Bladder microvascular endothelial cell (primary cell): ENCODE measurements at places on chromosomes 2 and 18. TPM values are rescaled to one million over a fixed set of nuclear protein-coding genes. Genes with fewer than 3 reads are reported as not detected.

The VAPA gene
- 109 and 226 TPM in 2 replicates for total RNA-seq

The CHRNG gene
- not detected in 2 replicates for total RNA-seq

The KCNS3 gene
- 0.31 and 0.65 TPM in 2 replicates for total RNA-seq

The UBE2F gene
- 28.3 and 38.3 TPM in 2 replicates for total RNA-seq

The PUM2 gene
- total RNA-seq, result 27.5 and 81.9 TPM in 2 replicates

The LAMA3 gene
- 12.6 TPM in 2 replicates for total RNA-seq

The C2orf66 gene
- total RNA-seq, result 0.06 TPM in 1 of 2 replicates, not detected in the other

The ERFE gene
- total RNA-seq, result 0.19 and 0.65 TPM in 2 replicates

The NAT8 gene
- total RNA-seq, result not detected in 2 replicates

The RUFY4 gene
- total RNA-seq, result not detected in 2 replicates

The DIPK1C gene
- total RNA-seq, result not detected in 2 replicates

The SERPINB5 gene
- total RNA-seq, result under 0.01 TPM in 1 of 2 replicates, not detected in the other

The TTC21B gene
- 15.1 and 45.6 TPM in 2 replicates for total RNA-seq

The PPP1CB gene
- total RNA-seq, result 78.7 and 105 TPM in 2 replicates

The CNNM4 gene
- total RNA-seq, result 1.6 and 3.0 TPM in 2 replicates

The PAX8 gene
- total RNA-seq, result 0.16 and 0.31 TPM in 2 replicates

The CD226 gene
- total RNA-seq, result 0.32 and 1.0 TPM in 2 replicates

The REG1B gene
- total RNA-seq, result not detected in 2 replicates

The MEP1B gene
- 0.25 TPM in 1 of 2 replicates, not detected in the other for total RNA-seq

The NMS gene
- not detected in 2 replicates for total RNA-seq

The LYPD6 gene
- 1.5 and 15.9 TPM in 2 replicates for total RNA-seq

The LAMA1 gene
- total RNA-seq, result 0.32 and 0.38 TPM in 2 replicates

The MGAT5 gene
- total RNA-seq, result 37.2 and 120 TPM in 2 replicates

The CFC1 gene
- not detected in 2 replicates for total RNA-seq
